Upper lobe of right lung (tissue), 1 donor: ENCODE measurements at places on chromosomes 13 and 19. TPM values are rescaled to one million over a fixed set of nuclear protein-coding genes. Genes with fewer than 3 reads are reported as not detected.

ZNF331 gene
- total RNA-seq = 30.1 TPM

HRC gene
- 2.2 TPM for total RNA-seq

SERTM1 gene
- total RNA-seq = 5.9 TPM

CRLF1 gene
- 23.4 TPM for total RNA-seq

COMMD6 gene
- 142 TPM for total RNA-seq

FEM1A gene
- total RNA-seq = 12.4 TPM

PRTN3 gene
- total RNA-seq = not detected

ACP7 gene
- not detected for total RNA-seq

ZNF536 gene
- total RNA-seq = 0.09 TPM

CATSPERD gene
- total RNA-seq = not detected

ATF5 gene
- total RNA-seq = 14.1 TPM

PDX1 gene
- total RNA-seq = not detected

ZNF556 gene
- total RNA-seq = not detected

RNU6-9 gene
- total RNA-seq = not detected

ZNF729 gene
- total RNA-seq = not detected

ANKLE1 gene
- 0.64 TPM for total RNA-seq

SLC7A10 gene
- total RNA-seq = 1.1 TPM

ATP12A gene
- total RNA-seq = not detected

AP1M2 gene
- total RNA-seq = 37.8 TPM

CYP4F8 gene
- 2.1 TPM for total RNA-seq

LRG1 gene
- total RNA-seq = 15.9 TPM

CLC gene
- not detected for total RNA-seq

BORA gene
- 3.0 TPM for total RNA-seq

ZNF208 gene
- 6.3 TPM for total RNA-seq

TMEM221 gene
- total RNA-seq = not detected

TNNT1 gene
- 1.2 TPM for total RNA-seq

GADD45GIP1 gene
- 16.4 TPM for total RNA-seq

NLRP7 gene
- total RNA-seq = not detected

C1QTNF9B gene
- total RNA-seq = not detected

ZNF415 gene
- 7.0 TPM for total RNA-seq

GRK1 gene
- total RNA-seq = 0.09 TPM

GJB2 gene
- 0.93 TPM for total RNA-seq

CYP4F2 gene
- not detected for total RNA-seq

FFAR2 gene
- 2.6 TPM for total RNA-seq
